ENCODE measurements at places on chromosomes 4 and X.

DNA sequence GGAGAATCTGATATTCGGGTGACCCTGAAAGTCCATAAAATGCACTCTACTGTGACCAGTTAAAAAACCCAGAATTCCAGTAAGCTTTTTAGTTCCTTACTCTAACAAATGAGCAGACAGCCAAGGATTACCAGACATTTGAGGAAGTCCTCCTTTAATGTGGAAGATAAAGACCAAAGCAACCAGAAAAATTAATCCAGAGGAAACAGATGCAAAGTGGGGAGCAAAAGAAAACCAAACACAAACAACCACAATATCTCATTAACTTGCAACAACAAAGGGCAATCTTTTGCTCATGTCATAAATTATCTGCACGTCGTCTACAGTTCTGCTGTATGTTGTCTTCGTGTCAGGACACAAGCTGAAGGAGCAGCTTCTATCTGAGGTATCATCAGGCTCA is 164.4 kb downstream of the PJA1 start:
- no peak for DNase-seq

- no peak for DNase-seq
Observed at GRCh38 chrX:9137152-9137551, 103.2 kb upstream of the FAM9B start.

DNA sequence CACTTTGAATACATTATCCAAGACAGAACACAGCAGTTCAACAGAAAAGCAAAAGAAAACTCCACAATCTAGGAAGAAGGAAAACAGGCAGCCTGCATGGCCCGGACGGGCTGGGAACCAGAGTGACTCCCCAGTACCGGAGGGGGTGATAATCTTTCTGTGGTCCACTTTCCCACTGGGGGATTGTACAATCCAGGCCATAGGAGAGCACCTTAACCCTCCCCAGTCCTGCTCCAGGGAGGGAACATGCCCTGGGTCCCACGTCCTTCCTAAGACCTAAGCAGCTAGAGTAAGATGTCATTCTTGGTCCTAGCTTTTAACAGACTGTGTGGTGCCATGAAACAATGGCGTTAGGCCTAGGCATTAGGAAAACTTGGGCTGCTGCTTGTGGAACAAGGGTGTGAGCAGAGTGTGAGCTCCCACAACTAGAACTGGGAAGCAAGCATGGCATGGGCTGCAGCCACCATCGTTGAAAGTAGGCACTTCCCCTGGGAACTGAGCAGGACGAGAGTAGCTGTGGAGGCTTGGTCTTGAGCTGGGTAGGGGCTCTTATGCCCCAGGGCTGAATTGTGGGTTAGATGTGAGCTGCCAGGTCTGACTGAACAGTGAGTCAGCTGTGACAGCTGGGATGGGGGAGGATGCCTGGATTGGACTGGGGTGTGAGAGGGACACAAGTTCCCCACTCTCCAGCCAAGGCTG is 42.4 kb downstream of the NAT8L start:
- DNase-seq, result no peak

GRCh38 chrX:17285983-17286382 is 89.0 kb upstream of the NHS start:
- no peak for DNase-seq

- no peak for DNase-seq
Observed at GRCh38 chr4:126004941-126005340, 690.2 kb downstream of the FAT4 start.

- no peak for DNase-seq
Observed at GRCh38 chrX:136147976-136148375, 643 bp downstream of the FHL1 start.

DNA sequence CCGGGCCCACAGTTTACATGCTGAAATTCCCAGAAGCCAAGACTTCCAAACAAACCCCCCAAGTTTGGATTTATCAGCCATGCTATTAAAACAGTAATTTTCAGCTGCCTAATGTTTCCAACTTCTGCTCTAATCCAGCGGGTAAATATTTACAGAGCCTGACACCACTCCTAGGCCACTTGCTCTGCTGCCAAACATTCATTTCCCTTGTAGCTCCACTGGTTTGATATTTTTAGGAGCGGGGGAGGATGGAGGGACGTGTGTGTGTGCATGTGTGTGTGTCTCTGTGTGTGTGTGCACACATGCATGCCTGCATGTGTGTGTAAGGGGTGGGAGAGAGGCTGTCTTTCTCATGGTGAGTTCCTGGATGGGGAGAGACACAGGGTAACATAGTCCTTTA is 115.7 kb upstream of the PJA1 start:
- no peak for DNase-seq

Measured in DMS 273 treated with DMSO at 0.1 percent for 48 hours (cell line).